ENCODE measurements at places on chromosomes 6 and 20.

DNA sequence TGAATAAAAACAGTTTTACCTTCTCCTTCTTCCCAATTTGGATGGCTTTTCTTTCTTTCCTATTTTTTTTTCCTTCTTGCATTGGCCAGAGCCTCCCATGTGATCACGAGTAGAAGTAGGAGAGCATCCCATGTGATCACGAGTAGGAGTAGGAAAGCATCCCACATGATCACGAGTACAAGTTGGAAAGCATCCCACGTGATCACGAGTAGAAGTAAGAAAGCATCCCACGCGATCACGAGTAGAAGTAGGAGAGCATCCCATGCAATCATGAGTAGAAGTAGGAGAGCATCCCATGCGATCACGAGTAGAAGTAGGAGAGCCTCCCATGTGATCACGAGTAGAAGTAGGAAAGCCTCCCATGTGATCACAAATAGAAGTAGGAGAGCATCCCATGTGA, 218.6 kb downstream of the DLL1 start:
- no peak for DNase-seq

- DNase-seq, result no peak
Measured at GRCh38 chr6:2175825-2176224, 69.6 kb downstream of the GMDS start.

DNA sequence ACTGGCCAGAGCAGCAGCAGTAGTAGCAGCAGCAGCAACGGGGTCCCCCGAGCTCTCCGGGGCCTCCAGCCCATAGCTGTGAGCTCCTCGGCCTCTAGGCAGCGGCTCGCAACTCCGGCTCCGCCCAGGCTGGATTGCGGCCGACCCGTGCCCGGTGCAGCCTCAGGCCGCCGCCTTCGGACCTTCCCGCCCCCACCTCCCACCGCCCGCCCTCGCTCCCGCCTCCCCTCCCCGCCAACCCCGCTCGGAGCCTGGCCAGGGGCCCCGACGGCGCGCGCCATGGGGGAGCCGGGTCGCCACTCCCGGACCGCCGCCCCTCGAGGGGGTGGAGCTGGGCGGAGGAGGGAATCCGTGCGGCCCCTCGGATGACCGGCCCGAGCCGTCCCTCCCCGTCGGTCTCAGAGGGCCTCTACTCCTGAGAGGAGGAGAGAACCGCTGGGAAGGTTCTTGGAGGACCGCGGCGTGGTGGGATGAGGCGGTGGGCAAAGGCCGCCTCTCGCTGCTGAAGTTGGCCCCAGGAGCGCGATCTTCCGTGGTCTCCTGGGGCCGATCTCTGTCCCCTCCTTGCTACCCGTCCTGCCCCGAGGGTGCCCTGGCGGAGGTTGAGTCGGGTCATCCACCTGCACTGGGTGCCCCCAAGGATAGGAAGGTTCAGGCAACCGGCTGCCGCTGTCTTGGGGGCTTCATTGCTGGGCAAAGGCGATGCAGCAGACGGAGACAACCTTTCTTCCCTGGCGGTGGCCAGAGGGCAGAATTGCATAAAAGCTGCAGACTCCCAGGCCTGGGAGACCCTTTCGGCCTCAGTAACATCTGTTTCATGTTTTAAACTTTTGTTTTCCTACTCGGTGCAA, at the start of gene ADAM33:
Gene ADAM33 (minus strand): TSS at position 80 of the 851 bp plus-strand sequence. CDS start 6 bp downstream, at position 74.
- no peak for DNase-seq

DNA sequence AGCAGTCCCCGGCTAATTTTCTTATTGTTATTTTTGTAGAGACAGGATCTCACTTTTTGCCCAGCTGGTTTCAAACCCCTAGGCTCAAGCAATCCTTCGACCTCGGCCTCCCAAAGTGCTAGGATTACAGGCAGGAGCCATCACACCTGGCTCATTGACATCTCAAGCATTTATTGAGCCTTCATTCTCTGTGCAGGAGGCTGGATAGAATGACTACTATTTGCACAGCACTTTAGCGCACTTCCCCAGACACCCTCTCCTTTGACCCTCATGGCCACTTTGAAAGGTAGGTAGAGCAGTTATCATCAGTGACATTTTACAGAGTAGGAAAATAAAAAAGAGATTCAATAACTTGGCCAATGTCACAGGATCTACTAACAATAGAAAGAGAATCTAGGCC, 124.0 kb upstream of the STXBP5 start:
- no peak for DNase-seq

- DNase-seq, result no peak
Measured at GRCh38 chr6:122405417-122405816, 6.0 kb downstream of the HSF2 start.

DNA sequence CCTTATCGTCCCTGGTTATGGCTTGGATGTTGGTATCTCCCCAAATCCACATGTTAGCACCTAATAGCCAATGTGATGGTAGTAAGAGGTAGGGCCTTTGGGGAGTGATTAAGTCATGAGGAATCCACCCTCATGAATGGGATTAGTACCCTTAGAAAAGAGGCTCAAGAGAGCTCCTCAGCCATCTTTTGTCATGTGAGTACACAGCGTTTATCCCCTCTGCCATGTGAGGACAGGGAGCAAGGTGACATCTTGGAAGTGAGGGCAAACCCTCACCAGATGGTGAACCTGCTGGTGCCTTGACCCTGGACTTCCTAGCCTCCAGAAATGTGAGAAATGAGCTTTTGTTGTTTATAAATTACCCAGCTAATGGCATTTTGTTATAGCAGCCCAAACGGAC, 16.1 kb upstream of the SIRPB2 start:
- DNase-seq, result no peak

DNA sequence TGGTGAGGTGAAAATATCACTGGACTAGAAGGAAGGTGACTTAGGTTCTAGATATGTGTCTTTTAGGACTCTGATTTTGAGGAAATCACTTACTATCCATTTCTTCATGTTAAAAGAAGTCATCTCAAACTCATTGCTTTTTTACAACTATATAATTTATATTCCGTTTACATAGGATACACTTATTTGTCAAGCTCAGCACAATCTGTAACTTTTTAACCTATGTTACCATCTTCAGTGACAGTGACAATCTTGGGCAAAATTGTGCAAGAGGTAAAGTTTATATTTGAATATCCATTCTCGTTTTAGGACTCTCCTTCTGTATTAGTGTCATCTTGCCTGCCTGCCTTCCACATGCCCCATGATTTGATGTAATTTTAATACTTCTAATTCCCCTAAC, 74.0 kb upstream of the FAM83B start:
- no peak for DNase-seq

DNA sequence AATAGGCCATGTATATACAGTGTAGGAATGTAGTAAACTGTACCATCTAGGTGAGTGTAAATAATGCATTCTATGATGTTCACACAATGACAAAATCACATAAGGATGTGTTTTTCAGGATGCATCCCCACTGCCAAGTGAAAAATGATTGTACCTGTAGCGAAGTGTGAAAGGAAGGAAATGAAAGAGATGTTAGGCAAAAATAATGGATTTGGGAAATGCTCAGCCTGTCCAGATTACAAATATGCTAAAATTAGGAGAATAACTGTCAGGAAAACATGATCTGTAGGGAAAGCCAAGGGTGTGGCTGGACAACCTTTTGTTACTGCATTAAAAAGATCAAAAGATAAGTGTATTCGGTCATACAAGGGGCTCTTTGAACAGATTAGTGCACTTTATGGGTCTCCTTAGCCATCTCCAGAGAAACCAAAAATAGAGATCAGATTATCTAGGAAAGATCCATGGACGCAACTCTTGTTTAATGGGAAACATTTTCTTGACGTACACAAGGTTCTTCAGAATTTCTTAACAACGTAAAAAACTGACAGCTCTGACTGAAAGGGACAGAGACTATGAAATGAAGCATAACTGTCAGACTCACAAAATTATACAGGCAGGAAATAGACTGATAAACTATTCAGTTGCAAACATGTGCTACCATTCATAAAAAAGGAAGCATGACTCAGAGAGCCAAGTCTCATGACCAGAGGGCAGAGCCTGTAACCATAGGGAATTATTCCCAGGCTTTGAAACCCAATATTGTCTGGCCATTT, 253.6 kb upstream of the RAB32 start:
- DNase-seq, result no peak

- no peak for DNase-seq
Measured at GRCh38 chr20:11232896-11233295, 559.1 kb upstream of the JAG1 start.

- DNase-seq, result no peak
Measured at GRCh38 chr20:23161244-23161891, 75.2 kb upstream of the CD93 start.

DNA sequence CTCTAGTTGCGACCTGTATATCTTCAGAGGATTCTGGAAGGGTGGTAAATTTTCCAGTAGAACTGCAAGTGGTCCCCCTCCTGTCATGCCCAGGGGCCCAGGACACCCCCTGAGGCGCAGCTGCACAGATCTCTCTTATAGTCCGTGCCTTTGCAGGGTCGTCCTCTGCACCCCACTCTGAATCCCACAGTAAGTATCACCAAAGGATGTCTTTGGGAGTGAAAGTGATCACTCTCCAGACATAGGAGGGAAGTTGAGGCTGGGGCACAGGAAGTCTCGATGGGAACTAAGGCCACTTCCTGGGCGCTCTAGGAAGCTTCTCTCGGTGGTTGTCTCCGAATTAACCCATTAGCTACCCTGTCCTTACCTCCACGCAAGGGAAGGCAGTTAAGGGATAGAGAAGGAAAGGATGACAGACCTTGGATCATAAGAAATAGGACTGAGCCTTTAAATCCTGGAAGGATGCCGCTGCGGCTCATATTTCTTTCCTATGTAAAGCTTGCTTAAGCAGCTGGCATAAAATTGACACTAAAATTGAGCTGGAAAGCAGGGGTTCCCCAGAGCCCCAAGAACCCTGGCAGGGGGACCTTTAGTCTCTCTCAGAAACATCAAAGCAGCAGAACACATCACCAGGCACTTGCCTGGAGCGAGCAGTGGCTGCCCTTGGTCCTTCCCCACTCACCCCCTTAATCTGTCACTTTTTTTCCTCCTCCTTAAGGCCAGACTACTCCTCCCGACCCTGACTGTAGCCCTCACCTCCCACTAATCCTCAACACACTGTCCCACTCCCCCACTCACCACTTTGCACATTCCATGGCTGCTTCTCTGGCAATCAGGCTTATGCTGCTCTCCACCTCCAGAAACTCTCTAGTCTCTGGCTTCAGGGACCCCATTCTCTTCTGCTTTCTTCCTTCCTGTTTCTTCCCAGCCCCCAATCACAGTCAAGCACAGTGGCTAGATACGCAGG, at the start of gene ZKSCAN4:
Gene ZKSCAN4 (minus strand): TSS at position 261 of the 967 bp plus-strand sequence. CDS start 289 bp downstream, outside the sequence.
- DNase-seq, result peak; percentile 86

DNA sequence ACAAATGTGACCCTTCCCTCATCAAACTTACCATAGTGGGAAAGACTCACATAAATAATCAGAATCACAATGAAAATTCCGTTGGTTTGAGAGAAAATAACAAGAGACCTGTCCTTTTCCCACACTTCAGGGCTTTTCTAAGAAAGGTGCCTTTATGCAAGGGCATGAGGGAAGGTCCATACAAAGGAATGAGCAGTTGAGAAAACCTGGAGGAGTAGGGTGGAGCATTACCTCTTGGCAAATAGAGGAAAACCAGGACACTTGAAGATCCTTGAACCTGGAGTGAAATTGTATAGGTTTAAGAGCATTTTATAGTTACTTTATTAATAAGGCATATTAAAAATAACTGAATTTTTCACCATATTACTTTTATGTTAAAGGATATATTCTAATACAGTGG, 54.3 kb downstream of the UBR2 start:
- DNase-seq, result no peak

DNA sequence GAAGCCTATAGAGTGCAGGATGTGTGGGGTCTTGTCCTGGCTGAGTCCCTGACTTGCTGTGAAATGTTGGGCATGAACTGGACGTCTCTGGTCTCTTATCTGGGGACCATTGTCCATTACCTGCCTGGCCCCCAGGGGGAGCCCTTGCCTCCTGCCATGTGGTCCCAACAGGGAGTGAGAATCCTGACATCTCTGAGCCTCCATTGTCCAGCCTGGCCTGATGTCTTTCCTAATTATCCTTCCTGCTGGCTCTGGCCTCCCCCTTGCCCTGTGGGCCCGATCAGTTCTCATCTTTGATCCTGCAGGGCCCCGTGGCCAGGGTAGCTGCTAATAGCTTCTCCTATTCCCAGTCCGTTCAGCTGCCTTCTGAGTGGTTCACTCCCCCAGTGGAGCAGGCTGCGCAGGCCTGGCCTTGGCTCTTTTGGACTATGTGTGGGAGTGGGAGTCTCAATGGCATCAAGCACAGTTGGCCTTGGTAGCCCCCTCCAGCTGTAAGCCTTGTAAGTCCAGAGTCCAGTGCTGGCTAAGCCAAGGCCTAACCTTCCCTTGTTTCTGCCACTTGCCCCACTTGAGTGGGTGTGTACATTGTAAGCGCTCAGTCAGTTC, 77.9 kb upstream of the RALY start:
- peak; percentile 57 for DNase-seq

- DNase-seq, result no peak
Measured at GRCh38 chr6:149915970-149916865, 6.7 kb downstream of the RAET1G start.

DNA sequence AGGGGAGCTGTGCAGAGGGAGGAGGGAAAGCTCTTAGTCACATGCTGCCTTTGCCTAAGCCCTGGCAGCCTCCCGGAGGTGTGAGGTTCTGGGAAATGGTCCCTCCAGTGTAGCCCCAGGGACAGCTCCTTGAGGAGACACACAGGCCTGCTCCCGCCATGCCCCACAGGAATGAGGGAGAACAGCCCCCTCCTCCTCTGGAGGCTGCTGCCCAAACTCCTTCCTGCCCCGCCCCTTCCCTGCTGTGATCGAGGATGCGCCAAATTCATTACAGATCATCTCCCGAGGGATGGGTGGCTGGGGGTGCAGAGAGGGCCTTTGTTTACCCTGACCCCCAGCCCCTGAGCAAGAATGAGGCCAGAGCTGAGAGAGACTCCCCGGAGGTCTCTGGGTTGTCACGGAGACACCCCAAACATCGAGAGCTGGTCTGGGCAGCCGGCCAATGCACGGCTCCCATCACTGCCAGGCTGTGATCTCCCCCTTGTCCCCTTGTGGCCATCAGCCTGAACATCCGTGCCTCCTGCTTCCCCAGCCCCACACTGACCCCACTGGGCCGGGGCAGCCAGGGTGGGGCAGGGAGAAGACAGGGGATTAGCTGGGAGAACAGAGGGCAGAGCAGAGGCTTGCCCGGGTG, 8.4 kb downstream of the CYP21A2 start:
- no peak for DNase-seq

DNA sequence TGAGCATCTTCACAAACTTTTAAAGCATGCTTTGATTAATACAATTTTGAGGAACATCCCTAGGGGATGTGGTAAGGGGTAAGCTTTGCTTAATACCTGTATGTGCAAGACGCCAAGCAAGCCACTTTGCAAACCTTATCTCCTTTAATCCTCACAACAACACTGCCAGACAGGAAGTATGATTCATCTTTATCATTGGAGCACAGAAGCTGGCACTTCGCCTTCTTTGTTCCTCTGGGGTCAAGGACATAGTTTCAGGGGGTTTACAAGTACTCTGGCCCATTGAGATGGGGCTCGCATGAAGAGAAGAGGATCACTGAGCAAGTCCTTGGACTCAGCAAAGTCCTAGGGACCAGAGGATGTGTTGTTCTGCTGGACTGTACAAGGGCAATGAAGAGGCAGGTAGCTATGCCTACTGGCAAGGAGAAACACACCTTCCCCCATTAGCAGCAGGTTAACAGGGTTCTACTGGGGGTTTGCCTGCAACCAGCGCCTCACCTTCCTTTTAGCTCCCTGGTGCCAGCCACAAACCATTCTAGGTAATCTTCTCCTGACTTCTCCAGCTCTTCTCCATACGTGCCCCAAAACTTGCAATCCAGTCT, 8.8 kb downstream of the TMEM244 start:
- DNase-seq, result no peak
